ENCODE measurements at places on chromosomes 7 and 10.
A peak's percentile ranks its signal among the peaks of the same experiment; 100 is the strongest.

GRCh38 chr7:75842836-75843446 is 29.3 kb upstream of the CCL24 start:
- DNase-seq = no peak
- no peaks in the 10 kb centered on the region for H3K36me3 ChIP-seq
- H3K4me3 ChIP-seq = no peak overlapping the region

- H3K36me3 ChIP-seq = no peaks in the 10 kb centered on the region
- H3K4me1 ChIP-seq = peaks cover 3% of the 10 kb centered on the region
- no peaks in the 10 kb centered on the region for H3K27me3 ChIP-seq
- DNase-seq = no peak
- no peak overlapping the region for H3K27ac ChIP-seq
- no peak overlapping the region for H3K4me3 ChIP-seq
Measured at GRCh38 chr7:94630855-94631254, 25.1 kb downstream of the SGCE start.

DNA sequence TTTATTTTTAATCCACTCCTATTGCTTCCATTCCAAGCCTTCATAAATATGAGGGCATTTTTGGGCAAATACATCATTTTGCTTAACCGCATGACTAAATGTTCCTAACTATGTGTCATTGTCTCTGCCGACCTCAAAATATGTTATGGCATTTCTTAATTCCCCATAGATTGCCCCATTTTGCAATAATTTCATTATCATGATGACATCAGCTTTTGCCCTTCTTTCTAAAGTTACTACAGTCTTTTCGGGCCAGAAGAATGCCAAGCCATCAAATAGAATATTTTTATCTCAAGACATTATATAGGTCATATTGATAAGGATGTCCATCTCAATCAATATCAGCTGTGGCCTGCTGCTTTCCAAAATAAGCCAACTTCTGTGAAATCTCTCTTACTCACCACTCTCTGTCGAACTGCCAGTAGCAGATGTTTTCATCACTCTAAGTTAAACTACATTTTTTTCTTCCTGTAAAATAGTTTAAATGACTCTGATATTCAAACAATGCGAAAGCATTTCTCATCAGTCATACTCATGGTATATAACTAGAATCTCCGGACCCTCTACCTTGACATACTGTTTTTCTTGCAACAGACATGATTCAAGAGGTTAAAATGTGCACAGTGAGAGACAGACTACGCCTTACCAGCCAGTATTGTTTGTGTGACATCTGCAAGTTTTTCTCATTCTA is 1254.6 kb upstream of the CELF2 start:
- H3K36me3 ChIP-seq = peaks cover 15% of the 10 kb centered on the region
- no peak overlapping the region for H3K27ac ChIP-seq
- no peaks in the 10 kb centered on the region for H3K27me3 ChIP-seq
- no peak overlapping the region for H3K4me3 ChIP-seq
- no peak for DNase-seq
- H3K4me1 ChIP-seq = no peaks in the 10 kb centered on the region

- no peak overlapping the region for H3K4me3 ChIP-seq
- no peaks in the 10 kb centered on the region for H3K36me3 ChIP-seq
- no peaks in the 10 kb centered on the region for H3K27me3 ChIP-seq
- H3K4me1 ChIP-seq = no peaks in the 10 kb centered on the region
- no peak for DNase-seq
Measured at GRCh38 chr7:958221-959200, 4.0 kb upstream of the ADAP1 start.

DNA sequence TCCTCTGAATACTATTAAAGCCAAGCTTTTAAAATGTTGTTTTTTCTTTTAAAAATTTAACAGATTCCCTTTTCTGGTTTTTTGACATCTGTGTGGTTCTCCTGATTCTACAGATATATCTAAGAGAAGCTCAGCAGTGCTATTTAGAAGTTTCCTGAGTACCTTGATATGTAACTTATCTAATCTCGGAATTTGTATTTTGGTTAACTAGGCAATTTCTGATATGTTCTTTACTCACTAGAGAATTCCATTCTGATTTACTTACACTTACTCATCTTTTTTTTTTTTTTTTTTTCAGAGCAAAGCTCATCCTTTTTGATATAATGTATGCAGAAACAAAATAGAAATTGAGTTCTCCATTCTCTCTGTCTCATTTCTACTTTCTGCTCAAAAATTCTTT is 63.8 kb downstream of the PALS2 start:
- H3K27ac ChIP-seq = no peak overlapping the region
- no peak overlapping the region for H3K4me3 ChIP-seq
- DNase-seq = no peak
- no peaks in the 10 kb centered on the region for H3K4me1 ChIP-seq
- H3K27me3 ChIP-seq = no peaks in the 10 kb centered on the region

DNA sequence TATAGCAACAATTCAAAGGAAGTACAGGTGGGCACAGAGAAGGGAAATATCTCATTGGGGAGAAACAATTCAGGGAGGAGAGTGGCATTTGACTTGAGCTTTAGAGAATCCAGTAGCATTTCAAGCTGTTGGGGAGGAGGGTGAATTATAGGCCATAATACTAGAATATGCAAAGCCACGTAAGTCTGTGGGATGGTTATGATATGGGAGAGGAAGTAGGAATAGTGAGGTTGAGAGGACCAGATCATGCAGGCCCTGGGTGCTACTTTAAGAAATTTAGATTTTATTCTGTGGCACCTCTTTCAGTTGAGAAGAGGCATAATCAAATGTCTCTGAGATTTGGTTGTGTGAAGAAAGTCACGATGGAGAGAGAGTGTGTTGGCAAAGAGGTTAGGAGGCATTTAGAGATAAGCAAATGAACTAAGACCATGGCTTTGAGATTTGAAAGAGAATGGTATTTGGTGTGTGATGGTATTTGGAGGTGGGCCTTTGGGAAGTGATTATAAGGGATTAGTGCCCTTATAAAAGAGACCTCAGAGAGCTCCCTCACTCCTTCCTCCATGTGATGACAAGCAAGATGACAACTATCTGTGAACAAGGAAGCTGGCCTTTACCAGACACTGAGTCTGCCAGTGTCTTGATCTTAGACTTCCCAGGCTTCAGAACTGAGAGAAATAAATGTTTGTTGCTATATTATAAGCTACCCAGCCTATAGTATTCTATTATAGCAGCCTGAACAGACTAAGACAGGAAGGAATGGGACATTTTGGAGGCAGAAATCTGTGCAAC is 15.1 kb downstream of the ADD3 start:
- no peaks in the 10 kb centered on the region for H3K27me3 ChIP-seq
- no peak for DNase-seq
- H3K27ac ChIP-seq = no peak overlapping the region
- 0 out of 2 replicates have a peak, but pooled peaks cover 4% of the 10 kb centered on the region for H3K36me3 ChIP-seq
- H3K4me1 ChIP-seq = no peaks in the 10 kb centered on the region

- no peaks in the 10 kb centered on the region for H3K27me3 ChIP-seq
- H3K4me1 ChIP-seq = 0 out of 2 replicates have a peak, but pooled peaks cover 3% of the 10 kb centered on the region
- H3K4me3 ChIP-seq = no peak overlapping the region
- H3K36me3 ChIP-seq = no peaks in the 10 kb centered on the region
- DNase-seq = no peak
Measured at GRCh38 chr7:7944619-7945282, 23.8 kb upstream of the GLCCI1 start.

DNA sequence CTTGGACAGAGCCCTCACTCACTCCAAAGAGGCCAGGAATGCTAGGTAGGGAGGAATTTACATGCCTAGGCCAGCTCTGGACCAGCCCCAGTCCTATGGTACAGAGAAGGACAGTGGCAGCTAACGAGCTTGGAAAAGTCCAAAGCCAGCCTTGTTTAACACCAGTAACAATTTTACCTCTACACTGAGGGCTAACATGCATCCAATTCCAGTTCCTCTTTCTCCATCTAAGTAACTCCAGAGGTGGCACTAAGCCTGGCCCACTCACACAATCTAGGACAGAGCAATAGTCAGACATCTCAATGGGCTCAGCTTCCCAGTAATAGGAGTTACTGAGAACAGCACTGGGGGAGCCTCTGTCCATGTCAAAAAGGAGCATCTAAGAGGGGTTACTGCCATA is 5.7 kb upstream of the LCOR start:
- no peaks in the 10 kb centered on the region for H3K4me1 ChIP-seq
- H3K36me3 ChIP-seq = no peaks in the 10 kb centered on the region
- DNase-seq = no peak
- H3K27me3 ChIP-seq = no peaks in the 10 kb centered on the region

DNA sequence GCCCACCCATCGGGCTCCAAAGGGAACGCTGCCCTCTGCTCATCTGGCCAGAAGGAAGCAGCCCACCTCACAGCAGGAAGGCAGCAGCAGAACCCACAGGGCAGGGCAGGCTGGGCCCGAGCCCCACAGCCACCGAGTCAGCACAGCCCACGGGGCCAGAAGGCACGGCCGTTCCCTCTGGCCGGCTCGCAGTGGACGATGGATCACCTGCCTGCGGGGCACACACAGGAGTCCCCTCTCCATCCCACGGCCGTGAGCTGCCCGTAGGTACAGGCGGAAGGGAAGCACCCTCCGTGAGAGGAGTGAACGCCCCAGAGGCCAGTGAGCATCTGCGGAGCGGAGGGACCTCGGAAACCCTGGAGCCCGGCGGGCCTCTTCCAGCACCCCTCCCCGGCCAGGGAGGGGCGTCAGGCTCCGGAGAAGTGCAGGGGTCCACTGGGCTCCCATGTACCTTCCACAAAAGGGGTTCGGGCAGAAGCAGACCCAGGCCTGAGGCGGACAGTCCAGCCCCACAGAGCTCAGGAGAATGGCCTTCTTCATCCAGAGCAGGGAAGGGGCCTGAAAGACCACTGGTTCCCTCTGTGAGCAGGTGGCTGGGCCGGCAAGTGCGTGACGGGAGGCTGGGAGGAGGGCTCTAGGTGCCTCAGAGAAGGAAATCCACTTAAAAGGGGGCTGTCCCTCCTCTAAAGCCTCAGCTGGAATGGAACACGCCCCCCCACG is 11.7 kb downstream of the NUDT1 start:
- no peak overlapping the region for H3K4me3 ChIP-seq
- peaks cover 34% of the 10 kb centered on the region for H3K36me3 ChIP-seq
- DNase-seq = no peak
- H3K27ac ChIP-seq = no peak overlapping the region

- no peaks in the 10 kb centered on the region for H3K36me3 ChIP-seq
- H3K27me3 ChIP-seq = no peaks in the 10 kb centered on the region
Measured at GRCh38 chr10:81995254-81995653, 120.3 kb downstream of the NRG3 start.

DNA sequence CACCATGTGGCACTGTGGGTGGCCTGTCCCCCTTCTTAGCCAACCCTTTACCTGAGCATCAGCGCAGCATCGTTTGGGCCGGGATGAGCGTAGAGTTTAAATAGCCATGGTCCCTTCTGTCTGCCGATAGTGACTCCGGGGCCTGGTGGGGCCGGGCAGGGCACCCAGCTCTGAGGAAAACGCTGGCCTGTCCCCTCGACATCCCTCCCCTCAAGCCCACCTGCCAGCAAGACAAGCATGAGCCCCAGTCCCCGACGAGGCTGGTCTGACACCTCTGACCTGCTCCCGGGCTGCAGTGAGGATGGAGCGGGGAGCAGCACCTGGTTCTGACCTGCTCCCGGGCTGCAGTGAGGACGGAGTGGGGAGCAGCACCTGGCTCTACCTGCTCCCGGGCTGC is 31.1 kb upstream of the CNPY1 start:
- no peak overlapping the region for H3K27ac ChIP-seq
- H3K4me1 ChIP-seq = no peaks in the 10 kb centered on the region
- H3K4me3 ChIP-seq = no peak overlapping the region
- H3K27me3 ChIP-seq = no peaks in the 10 kb centered on the region
- DNase-seq = no peak

GRCh38 chr7:23767514-23767913 is 57.5 kb downstream of the STK31 start:
- H3K36me3 ChIP-seq = no peaks in the 10 kb centered on the region
- no peak for DNase-seq
- H3K4me1 ChIP-seq = no peaks in the 10 kb centered on the region
- H3K27ac ChIP-seq = no peak overlapping the region

DNA sequence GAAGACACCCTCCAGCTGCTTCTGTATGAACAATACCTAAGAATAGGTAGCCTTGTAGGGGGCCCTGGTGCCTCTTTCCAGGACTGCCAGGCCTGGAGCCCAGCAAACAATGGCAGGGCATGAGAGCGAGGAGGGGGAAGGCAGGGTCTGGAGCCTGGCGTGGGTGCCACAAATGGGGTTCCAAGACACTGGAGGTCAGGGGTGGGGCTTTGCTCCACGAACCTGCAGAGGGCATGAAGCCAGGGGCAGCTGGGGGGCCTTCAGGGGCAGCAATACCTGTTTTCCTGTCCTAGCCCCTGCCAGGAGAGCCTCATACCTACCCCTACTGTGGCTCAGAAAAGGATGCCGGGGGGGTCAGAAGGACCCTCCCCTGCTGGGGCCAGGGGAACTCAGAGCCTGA is 61.6 kb downstream of the SLC29A4 start:
- H3K27ac ChIP-seq = no peak overlapping the region
- DNase-seq = no peak
- H3K36me3 ChIP-seq = peaks cover 8% of the 10 kb centered on the region

DNA sequence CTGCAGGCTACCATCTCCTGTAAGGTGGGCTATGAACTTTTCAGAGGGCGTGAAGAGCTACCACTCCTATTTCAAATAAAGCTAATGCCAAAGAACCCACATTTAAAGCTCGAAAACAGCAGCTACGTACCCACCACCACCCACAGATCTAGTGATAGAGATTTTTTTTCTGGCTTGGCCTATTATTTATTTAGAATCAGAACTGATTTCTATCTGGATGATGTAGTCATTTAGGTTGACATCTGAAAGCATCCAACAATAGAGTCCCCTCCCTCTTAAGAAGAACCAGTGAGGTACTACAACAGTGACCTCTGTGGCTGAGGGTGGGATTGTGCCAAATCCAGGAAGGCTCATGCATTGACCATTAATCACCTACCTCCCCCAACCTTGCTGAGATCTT is 113.8 kb upstream of the ADO start:
- H3K27ac ChIP-seq = no peak overlapping the region
- peak; percentile 35 for DNase-seq
- H3K4me1 ChIP-seq = peaks cover 5% of the 10 kb centered on the region

DNA sequence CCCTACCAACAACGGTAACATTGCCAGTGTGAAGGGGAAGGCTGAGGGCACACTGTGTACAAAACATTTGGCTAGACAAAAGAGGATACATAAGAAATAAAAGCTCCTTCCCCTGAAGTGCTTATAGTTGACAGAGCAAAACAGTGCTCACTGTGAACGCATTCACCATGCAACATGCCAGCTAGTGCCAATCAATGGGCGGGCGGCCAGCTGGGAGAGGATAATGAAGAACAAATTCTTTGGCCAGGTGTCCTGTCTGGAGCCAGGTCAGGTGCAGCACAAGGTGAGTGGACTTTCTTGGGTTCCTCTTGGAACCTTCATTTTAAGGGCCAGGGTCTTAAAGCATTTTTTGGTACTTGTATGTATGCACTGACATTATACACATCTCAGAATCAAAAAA is 106.1 kb downstream of the ICA1 start:
- no peak overlapping the region for H3K4me3 ChIP-seq
- DNase-seq = no peak
- H3K4me1 ChIP-seq = no peaks in the 10 kb centered on the region
- no peaks in the 10 kb centered on the region for H3K27me3 ChIP-seq

DNA sequence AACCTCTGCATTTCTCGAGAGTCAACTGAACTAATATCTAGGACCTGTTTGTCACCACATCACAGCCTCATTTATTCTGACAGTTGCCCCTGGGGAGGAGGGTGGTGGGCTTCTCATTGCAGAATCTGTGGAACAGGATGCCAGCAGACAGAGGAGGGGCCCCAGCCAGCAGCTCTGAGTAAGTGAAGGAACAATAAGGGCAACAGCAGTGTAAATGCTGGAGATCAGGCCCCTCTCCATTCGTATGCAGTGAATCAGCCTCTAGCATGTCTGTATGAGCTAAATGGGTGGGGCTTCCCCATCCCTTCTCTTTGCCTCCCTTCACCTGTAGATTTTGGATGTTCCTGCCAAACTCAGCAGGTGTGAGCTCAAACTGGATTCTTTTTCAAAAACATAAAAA is 7.7 kb upstream of the CPVL start:
- H3K36me3 ChIP-seq = peaks cover 4% of the 10 kb centered on the region
- no peak overlapping the region for H3K27ac ChIP-seq
- H3K27me3 ChIP-seq = no peaks in the 10 kb centered on the region
- no peak overlapping the region for H3K4me3 ChIP-seq
- no peak for DNase-seq
